ENCODE measurements at places on chromosomes 7 and 10.

- DNase-seq: no peak
Observed at GRCh38 chr7:149621776-149622175, 124.2 kb upstream of the ZNF746 start.

GRCh38 chr7:138891446-138891810 is 89.8 kb downstream of the KIAA1549 start:
- no peak for DNase-seq

DNA sequence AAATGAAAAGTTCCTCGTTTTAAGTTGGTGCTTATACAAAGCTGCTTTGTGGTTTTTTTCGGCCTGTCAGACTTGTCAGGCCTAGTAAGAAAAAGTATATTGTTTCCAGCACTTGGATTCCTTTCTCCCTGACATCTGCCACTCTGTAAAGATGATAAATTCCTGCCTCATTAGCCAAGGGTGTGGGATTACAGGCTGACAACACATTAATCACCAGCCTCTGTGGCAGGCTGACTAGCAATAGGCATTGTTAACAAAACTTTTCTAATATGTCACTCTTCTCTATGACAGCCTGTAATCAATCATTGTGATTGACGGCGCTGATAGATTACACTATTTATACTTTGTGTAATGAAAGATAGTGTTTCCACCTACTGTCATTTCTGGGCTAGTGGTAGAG is 682.5 kb downstream of the LRMDA start:
- DNase-seq: no peak

GRCh38 chr10:120478386-120478785 is 21.4 kb downstream of the PLPP4 start:
- DNase-seq: no peak

DNA sequence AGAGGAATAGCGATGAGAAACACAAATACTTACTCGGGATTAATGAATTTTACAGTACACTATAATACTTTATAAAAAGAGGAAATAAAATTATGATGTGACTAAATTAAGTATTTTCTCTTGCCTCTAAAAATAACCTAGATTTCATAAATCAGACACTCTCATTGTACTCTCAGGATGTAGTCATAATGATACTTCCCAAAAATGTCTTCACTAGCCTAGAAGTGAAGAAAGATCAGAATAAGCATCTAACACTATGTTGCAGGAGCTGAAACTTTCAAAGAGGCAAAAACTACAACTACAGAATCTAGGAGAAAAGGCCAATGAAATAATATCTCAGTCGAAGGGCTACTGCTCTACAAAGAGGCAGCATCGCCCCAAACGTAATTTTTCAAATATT is 49.4 kb downstream of the DNAJC1 start:
- no peak for DNase-seq

DNA sequence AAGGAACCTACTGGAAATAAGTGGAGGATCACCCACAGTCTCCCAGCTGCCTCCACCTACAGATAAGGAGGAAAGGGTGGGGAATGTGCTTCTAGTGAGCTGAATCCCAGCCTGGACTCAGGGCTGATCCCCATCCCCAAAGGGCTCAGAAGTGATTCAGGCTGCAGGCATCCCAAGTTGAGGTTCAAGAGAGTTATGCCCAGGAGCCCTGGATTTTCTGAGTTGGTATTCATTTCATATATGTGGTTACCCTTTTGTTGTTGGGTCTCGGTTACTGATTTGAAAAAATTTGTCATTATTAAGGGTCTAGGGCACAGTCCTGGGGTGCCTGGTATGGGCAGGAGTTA is 30.0 kb upstream of the SRGN start:
- DNase-seq: no peak

- no peak for DNase-seq
Observed at GRCh38 chr7:17516771-17517170, 218.3 kb downstream of the AHR start.

DNA sequence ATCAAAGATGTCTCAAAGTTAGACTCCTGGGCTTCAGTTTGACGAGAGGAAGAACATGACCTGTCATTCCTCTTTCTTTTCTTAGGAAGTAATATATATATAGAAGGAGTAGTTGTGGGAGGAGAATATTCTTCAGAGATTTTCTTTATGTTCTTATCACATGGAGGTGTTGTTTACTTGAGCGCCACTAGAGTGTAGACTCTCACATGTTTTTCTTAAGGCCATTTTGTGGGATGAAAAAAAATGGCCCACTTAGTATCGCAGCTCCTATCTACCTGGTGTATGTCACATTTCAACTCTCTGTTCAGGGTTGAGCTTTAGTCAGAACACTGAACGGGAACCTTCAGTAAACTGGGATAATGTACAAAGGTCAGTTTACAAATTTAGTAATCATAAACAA is 645.2 kb downstream of the PHTF2 start:
- DNase-seq: no peak

GRCh38 chr7:149854611-149855360 is 16.6 kb downstream of the ZNF862 start:
- DNase-seq: peak; percentile 44

DNA sequence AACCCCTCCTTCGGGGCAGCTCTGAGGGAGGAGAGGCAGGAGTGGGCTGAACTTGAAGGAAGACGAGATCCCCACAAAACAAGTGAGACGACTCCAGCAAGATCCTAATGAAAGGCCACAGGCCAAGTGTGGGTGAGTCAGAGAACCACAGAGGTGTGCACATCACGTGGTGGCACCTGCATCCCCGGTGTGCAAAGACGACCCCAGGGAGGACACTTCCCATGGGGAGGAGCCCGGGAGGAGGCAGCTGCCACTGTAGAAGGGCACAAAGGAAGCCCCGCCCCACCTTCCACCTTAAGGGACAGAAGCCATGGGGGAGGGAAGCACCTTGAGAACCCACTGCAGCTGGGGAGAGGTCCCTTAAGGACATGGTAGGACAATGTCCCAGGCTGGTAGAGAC is 45.7 kb downstream of the ESYT2 start:
- DNase-seq: no peak

- no peak for DNase-seq
Observed at GRCh38 chr7:110607050-110607857, 483.7 kb upstream of the LRRN3 start.

GRCh38 chr7:116886543-116887156 is 24.3 kb downstream of the CAPZA2 start:
- no peak for DNase-seq
